ENCODE measurements at places on chromosomes 12 and 14. TPM values are rescaled to one million over a fixed set of nuclear protein-coding genes. Genes with fewer than 3 reads are reported as not detected.
A peak's percentile ranks its signal among the peaks of the same experiment; 100 is the strongest.

DNA sequence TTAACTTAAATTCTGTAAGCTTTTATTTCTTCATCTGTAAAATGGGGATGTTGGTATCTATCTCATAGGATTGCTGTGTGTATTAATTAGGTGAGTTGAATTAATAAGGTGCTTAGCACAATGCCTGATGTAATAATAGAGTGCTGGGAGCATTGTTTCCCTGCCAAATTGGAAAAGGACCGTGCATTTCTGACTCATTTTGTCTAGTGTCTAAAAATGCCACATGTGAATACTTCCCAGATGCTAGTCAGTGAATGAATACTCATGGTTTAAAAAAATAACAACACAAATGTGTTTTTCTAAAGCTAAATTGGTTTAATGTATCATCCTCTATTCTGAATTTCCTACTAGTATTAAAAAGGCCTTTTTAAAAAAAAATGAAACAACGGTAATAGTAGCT is 45.4 kb upstream of the NEDD1 start:
- no peak overlapping the region for H3K4me3 ChIP-seq
- H3K4me1 ChIP-seq: no peaks in the 10 kb centered on the region
- no peak for DNase-seq

- no peak for DNase-seq
- no peak overlapping the region for H3K4me3 ChIP-seq
- H3K36me3 ChIP-seq: no peaks in the 10 kb centered on the region
- H3K27me3 ChIP-seq: no peaks in the 10 kb centered on the region
- peaks cover 18% of the 10 kb centered on the region for H3K4me1 ChIP-seq
Observed at GRCh38 chr12:24496755-24497154, 452.1 kb downstream of the BCAT1 start.

DNA sequence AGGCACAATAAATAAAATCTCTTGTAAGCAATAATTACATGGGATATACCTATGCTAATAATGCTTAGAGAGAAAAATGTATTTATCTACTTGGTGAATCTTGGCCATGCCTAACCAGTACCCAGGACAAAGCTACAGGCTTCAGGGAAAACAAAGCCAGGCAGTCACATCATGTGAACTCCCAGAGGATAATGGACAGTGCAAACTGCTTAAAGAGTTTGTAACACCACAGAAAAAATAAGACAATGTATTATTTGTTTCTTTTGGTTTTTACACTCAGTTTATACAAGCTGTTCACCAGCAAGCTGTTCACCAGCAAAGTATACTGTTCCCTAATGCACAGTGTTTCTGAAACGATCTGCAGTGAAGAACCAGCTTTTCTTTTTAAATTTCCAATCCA is 38.0 kb downstream of the DICER1 start:
- H3K36me3 ChIP-seq: peaks cover 10% of the 10 kb centered on the region
- no peaks in the 10 kb centered on the region for H3K27me3 ChIP-seq
- DNase-seq: no peak
- H3K4me3 ChIP-seq: no peak overlapping the region
- peaks cover 5% of the 10 kb centered on the region for H3K4me1 ChIP-seq

- no peaks in the 10 kb centered on the region for H3K4me1 ChIP-seq
- no peaks in the 10 kb centered on the region for H3K27me3 ChIP-seq
- no peak overlapping the region for H3K4me3 ChIP-seq
- H3K27ac ChIP-seq: no peak overlapping the region
- no peaks in the 10 kb centered on the region for H3K36me3 ChIP-seq
Observed at GRCh38 chr14:80390906-80391305, 179.6 kb upstream of the DIO2 start.

GRCh38 chr12:6182279-6182898 is 17.8 kb upstream of the CD9 start:
- peak; percentile 90 for DNase-seq
- no peaks in the 10 kb centered on the region for H3K27me3 ChIP-seq
- no peak overlapping the region for H3K4me3 ChIP-seq
- H3K4me1 ChIP-seq: peaks cover 34% of the 10 kb centered on the region
- peak overlapping the region; percentile 76 for H3K27ac ChIP-seq

DNA sequence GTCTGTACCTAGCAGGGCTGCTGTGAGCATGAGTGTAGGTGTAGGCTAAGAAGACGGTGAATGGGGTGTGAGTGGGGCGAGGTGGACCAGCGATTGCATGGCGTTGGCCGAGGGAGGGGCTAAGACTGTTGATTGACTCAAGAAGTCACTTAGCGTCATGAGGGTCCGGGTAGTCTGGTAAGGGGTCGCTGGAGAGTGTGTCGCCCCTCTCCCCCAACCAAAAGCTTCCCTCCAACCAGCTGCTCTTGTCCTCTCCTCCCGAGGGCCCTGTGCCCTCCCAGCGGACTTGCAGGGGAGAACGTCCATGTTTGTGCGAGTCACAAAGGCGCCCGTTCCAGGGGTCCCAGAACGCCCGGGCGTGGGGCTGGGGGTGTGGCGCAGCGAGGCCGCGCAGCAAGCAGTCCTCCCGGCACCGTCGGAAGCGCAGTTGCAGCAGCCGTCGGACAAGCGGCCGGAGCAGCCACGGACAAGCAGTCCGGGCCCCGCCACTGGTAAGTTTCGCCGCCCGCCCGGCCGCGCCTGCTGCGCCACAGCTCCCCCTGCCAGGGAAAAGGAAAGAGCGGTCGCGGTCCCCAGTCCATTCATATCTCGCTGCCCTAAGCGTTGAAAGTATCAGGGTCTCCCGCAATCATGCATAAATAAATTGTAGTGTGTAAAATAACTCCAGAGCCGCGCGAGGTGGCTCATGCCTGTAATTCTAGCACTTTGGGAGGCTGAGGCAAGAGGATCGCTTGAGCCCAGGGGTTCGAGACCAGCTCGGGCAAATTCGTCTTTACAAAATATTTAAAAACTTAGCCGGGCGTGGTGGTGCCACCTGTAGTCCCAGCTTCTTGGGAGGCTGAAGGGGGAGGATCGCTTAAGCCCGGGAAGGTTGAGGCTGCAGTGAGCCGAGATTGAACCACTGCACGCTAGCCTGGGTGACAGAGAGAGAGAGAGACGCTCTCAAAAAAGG is at the start of gene CCDC63:
TSS of gene CCDC63 (plus strand) at position 373 of the 952 bp plus-strand sequence. CDS start 5,968 bp downstream, outside the sequence.
- H3K4me3 ChIP-seq: no peak within 1 kb of the TSS
- no peaks in the 10 kb centered on the region for H3K4me1 ChIP-seq
- peak; percentile 71 for DNase-seq
- H3K27ac ChIP-seq: no peak within 1 kb of the TSS
- H3K27me3 ChIP-seq: no peaks in the 10 kb centered on the region
- H3K36me3 ChIP-seq: no peaks in the 10 kb centered on the region

GRCh38 chr12:20055856-20056255 is 312.5 kb upstream of the PDE3A start:
- no peak for DNase-seq
- H3K4me3 ChIP-seq: no peak overlapping the region
- H3K4me1 ChIP-seq: peaks cover under 1% of the 10 kb centered on the region
- no peak overlapping the region for H3K27ac ChIP-seq
- H3K36me3 ChIP-seq: no peaks in the 10 kb centered on the region

GRCh38 chr12:130118181-130118580 is 44.1 kb upstream of the FZD10 start:
- DNase-seq: no peak
- peaks cover 5% of the 10 kb centered on the region for H3K27me3 ChIP-seq
- H3K27ac ChIP-seq: no peak overlapping the region
- peaks cover 11% of the 10 kb centered on the region for H3K4me1 ChIP-seq

DNA sequence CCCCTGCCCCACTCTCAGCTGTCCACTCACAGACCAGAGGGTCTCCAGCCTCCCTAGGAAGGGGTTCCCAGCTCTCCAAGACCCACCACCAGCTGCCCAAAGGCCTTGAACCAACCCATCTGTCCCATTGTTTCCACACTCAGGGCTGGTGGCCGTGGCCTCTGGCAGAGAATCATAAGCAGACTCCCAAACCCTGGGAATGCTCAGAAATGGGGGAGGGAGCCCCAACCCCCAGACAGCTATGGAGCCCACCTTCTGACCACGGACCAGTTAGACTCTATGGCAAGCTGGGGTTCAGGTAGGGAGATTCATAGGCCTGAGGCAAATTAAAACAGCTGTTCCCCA is 280.0 kb downstream of the DPF3 start:
- H3K4me3 ChIP-seq: no peak overlapping the region
- no peaks in the 10 kb centered on the region for H3K36me3 ChIP-seq
- peaks cover 18% of the 10 kb centered on the region for H3K4me1 ChIP-seq
- no peaks in the 10 kb centered on the region for H3K27me3 ChIP-seq

IFNG-AS1 gene
- total RNA-seq: 0.31 TPM

SLC17A8 gene
- total RNA-seq: 14.8 TPM

Measured in lung (tissue), 17 donors.